ENCODE measurements at places on chromosomes 11 and 22.

DNA sequence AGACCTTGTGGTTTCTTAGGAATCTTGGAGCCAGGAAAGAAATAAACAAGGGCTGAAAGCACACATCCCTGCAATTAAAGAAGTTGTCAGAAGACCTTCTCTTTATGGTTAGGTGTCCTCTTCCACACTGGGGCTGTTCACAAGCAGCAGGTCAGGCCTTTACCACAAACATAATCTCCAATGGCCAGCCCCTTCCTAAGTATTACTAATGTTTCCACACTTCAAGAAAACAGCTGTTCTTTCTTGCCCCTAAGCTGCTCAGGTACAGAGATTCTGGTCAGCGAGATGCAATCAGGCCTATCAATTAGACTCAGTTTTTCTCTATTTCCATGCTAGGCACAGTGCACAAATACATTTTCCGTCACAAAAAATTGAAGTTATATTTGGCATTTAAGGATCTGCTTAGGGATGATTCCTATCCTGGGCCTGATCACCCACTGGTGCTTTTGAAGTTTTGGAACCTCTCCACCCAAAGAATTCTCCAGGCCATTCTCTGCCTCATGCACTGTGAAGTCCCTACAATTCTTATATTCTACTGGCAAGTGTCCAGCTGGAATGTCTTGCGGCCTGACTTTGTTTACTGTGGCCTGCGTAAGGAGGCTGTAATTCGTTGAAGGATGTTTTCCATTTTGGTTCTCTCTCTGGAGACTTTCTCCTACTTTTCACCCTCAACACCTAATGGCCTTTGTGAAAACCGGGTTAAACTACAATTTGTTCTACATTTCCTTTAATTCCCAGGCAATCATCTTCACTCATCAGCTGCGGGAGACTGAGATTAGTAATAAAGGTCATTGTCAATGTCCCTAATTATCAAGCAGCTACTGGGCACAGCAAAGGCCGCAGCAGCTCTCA lies 5.1 kb downstream of the PRAME start:
- DNase-seq: no peak

- DNase-seq: peak; percentile 47
These were observed 3.9 kb upstream of the RNF215 start for GRCh38 chr22:30390974-30391691.

DNA sequence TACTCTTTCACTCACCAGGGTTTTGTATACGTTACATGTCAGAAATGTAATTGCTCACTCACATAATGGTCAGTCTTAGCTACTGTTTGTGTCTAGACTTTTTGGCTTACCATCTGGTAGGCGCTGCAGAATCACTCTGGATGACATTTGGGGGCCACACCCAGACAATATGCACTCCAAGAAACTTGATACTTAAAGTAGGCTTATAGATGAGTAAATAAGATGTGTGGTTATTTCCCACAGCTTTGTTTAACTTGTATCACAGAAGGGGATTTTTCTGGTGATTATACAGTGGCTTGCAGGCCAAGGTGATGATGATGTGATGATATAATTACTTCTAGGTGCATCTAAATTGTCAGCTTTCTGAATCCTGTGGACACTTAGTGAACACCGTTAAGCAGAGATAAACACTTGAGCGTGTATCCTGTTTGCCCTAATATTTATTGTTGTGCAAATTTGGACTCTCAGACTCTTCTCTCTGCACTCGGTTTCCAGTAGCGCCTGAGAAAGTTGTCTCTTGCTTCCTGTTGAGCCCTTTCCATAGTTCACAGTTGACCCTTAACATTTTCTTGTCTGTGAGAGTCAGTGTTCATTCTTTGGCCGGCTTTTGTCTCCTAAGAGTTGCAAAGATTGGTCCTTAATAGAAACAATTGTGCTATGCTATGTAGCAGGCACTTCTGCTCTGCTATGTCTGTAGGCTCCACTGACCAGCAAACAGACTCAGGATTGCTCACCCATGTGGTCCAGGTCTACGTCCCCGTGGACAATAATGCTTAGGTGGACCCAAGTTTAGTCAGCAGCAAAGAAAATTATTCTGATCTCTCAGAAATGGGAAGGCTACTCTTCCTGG lies 89.3 kb downstream of the PRR5L start:
- peak; percentile 80 for DNase-seq

GRCh38 chr11:110158317-110159200 lies 65.4 kb downstream of the ZC3H12C start:
- DNase-seq: no peak

- DNase-seq: no peak
These were observed 43.7 kb upstream of the ADA2 start for GRCh38 chr22:17262976-17263375.

- DNase-seq: peak; percentile 60
These were observed at the start of gene MICAL2 for GRCh38 chr11:12110201-12110713. TSS of gene MICAL2 (plus strand) at chr11:12110590. CDS start at chr11:12162156, 51,566 bp downstream.

- no peak for DNase-seq
These were observed 17.4 kb downstream of the LMO2 start for GRCh38 chr11:33874433-33874832.

- no peak for DNase-seq
These were observed 29.0 kb downstream of the TIMP3 start for GRCh38 chr22:32830473-32830872.

DNA sequence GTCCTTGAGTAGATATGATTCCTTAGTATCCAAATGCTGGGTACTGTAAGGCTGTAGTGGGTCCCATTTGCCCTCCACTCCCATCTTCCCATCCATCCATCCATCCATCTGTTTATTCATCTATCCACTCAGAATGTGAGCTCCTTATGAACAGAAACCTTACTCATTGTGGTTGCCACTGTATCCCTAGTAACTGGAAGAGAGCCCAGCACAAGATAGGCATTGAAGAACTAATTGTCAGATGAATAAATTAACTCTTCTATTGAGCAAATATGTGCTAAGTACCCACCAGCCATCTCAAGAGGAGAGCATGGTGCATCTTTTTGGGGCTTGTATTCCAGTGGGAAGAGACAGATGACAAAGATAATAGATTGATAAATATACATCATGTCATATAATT lies 86.4 kb upstream of the SEZ6L start:
- DNase-seq: no peak

DNA sequence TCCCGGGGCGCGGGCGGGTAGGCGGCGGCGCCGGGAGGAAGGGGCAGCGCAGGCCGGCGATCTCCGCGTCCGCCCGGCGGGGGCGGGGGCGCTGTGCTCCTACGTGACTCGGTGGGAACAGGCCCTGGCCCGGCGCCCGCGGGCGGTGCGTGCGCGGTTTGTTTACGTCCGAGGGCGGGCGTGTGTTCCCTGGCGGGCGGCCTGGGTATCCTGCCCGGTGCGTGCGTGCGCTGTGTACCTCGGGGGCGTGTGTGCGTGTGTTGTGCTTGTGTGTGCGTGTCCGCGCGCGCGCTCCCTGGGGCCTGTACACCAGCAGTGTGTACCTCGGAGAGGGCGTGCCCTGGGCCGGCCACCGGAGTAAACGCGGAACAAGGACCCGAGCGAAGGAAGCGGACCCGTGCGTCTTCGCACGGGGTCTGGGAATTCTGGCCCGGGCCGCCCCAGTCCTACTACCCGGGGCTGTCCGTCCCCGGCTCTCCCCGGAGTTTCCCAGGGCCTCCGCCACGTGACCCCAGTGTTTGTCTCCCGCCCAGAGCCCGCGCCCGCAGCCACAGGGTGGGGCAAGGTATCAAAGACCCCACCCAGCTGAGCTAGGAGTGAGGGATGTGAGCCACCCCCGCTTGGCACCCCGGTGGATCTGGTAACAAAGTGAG lies 769 bp downstream of the MAFF start:
- peak; percentile 55 for DNase-seq

- no peak for DNase-seq
These were observed 108.2 kb upstream of the CD44 start for GRCh38 chr11:35030716-35031213.

GRCh38 chr11:83600661-83601060 lies 314.5 kb upstream of the CCDC90B start:
- no peak for DNase-seq

GRCh38 chr11:113384551-113384950 lies 3.0 kb upstream of the ANKK1 start:
- peak; percentile 26 for DNase-seq

DNA sequence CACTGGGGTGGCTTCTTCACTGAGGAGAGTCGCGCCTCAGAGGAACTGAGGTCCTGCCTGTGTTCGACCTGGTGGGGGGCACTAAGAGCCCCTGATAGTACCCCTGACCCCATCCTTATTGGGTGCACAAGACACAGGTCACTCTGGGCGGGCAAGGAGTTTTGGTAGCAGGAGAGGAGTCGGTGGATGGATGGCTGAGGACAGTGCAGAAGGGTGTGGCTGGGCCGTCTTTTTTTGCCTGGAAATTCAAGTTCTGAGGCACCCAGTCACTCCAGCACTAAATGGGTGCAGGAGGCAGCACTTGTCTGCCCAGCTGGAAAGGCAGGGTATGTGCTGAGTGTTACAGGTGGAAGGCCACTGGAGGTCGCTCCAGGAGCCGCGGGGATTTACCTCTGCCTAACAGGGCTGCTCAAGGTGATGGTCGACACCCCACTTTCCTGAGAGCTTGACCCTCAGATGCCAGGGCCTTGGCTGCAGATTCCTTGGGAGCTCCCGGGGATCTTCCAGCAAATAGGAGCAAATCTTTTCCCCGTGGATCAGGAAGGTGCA lies 960 bp downstream of the TSSC4 start:
- no peak for DNase-seq

- no peak for DNase-seq
These were observed 43.9 kb upstream of the SMIM38 start for GRCh38 chr11:69111624-69112542.

DNA sequence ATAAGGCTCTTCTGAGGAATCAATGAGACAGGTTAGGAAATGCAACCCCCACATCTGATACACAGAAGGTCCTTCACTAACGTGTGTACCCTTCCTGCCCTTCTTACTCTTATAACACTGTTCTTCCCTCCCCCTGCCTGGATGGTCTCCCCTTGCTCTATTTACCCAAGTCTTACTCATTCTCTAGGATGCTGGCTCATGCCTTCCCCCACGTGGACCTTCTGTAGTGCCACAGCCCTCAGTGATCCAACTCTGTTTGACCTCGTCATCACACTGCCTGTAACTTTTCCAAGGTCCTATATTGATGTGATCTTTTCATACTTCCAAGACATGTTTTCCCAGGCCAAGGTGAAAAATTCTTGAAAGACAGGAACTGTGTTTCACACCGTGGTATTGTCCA lies 79.8 kb downstream of the C11orf58 start:
- DNase-seq: no peak

- DNase-seq: no peak
These were observed 43.5 kb downstream of the APOL3 start for GRCh38 chr22:36117053-36117554.

- no peak for DNase-seq
These were observed 15.0 kb upstream of the PRR5 start for GRCh38 chr22:44686873-44687600.
